Femur (tissue), 1 donor: ENCODE measurements at places on chromosomes 13 and 19.
A peak's percentile ranks its signal among the peaks of the same experiment; 100 is the strongest.

DNA sequence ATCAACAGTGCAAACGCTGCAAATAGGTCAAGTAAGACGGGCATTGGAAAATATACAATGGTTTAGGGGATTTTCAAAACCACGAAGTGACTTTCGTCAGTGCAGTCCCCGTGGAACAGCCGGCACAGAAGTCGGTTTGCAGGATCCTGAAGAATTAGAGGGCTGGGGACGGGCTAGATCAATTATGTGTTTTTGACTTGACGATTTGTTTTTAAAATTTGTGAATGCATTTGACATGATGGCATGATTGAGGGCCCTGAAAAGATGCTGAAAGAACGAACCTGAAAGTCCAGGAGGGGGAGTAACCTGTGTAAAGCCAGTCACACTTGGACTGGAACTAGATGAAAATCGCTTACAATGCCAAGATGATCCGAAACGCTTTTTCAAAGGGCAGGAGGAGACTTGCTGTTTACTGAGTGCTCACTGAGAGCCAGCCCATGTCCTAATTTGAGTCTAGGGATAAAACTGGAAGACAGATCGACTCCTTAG lies 8.9 kb upstream of the DGKH start:
- DNase-seq: no peak

DNA sequence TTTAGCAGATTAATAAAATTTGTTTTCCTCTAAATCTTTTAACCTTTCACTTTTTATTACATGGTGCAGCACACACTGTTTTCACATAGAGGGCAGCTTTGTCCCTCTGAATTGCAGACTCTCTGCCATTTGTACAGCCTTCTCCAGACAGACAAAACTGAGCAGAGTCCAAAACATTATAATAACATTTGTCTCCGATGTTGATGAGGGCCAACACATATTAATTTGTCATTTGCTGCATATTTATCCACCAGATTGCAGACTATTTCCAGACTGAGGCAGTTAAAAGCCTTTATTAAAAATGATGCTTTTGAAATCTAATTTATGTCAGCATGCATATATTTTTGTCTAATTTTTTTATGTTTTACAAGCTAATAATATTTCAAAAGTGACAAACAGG lies 1251.9 kb upstream of the SLC10A2 start:
- peak; percentile 20 for DNase-seq

DNA sequence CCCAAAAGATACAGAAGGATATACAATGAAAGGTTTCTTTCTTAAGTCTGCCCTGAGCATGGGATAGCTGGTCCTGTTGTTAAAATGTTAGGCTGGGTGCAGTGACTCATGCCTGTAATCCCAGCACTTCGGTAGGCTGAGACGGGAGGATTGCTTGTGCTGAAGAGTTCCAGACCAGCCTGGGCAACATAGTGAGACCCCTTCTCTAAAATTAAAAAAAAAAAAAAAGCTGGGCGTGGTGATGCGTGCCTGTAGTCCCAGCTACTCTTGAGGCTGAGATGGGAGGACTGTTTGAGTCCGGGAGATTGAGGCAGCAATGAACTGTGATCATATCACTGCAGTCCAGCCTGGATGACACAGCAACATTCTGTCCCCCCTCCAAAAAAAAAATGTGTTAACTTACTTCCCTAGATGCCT lies 52.5 kb upstream of the SHKBP1 start:
- DNase-seq: no peak

GRCh38 chr13:45120967-45121831 lies 889 bp downstream of the GTF2F2 start:
- DNase-seq: no peak

DNA sequence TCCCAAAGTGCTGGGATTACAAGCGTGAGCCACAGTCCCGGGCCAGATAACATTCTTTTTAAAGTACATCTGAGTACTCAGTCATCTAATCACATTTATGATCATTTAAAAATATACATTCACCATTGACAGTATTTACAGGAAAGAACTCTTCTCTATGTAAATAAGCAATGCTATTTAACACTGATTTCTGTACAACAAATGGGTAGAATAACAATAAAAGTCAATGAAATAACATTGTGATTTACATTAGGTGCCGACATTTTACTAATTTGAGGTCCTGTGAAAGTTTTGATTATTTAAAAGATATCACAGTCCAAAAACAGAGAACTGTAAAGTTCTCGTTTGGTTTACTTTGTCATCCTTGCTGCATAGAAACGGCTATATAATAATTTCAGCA lies 1763.7 kb downstream of the SLITRK1 start:
- DNase-seq: no peak
